Brain microvascular endothelial cell (primary cell): ENCODE measurements at places on chromosomes 4 and X.

DNA sequence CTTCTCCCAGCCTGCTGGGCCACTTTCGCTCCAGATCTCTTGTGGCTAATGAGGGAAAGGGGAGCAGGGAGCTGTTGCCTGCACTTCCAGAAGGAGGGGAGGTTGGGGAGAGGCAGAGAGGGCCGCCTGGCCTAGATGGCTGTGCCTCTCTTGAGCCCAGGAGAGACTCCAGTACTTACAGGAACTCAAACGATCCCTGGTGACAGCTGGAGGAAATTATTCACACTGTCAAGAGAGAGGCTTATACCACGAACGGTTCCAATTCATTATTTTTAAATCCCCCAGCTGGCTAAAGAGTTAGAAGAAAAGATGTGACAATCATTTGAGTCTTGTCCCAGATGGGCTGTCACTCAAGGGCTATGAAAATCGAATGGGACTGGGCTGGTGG lies 96.1 kb downstream of the PHKA2 start:
- DNase-seq, result no peak

- DNase-seq, result peak; percentile 40
Measured at GRCh38 chrX:55758033-55758432, 40.5 kb downstream of the RRAGB start.

- no peak for DNase-seq
Measured at GRCh38 chr4:138975225-138975624, 40.4 kb upstream of the NOCT start.

GRCh38 chr4:13907255-13907751 lies 279.8 kb upstream of the BOD1L1 start:
- peak; percentile 97 for DNase-seq

DNA sequence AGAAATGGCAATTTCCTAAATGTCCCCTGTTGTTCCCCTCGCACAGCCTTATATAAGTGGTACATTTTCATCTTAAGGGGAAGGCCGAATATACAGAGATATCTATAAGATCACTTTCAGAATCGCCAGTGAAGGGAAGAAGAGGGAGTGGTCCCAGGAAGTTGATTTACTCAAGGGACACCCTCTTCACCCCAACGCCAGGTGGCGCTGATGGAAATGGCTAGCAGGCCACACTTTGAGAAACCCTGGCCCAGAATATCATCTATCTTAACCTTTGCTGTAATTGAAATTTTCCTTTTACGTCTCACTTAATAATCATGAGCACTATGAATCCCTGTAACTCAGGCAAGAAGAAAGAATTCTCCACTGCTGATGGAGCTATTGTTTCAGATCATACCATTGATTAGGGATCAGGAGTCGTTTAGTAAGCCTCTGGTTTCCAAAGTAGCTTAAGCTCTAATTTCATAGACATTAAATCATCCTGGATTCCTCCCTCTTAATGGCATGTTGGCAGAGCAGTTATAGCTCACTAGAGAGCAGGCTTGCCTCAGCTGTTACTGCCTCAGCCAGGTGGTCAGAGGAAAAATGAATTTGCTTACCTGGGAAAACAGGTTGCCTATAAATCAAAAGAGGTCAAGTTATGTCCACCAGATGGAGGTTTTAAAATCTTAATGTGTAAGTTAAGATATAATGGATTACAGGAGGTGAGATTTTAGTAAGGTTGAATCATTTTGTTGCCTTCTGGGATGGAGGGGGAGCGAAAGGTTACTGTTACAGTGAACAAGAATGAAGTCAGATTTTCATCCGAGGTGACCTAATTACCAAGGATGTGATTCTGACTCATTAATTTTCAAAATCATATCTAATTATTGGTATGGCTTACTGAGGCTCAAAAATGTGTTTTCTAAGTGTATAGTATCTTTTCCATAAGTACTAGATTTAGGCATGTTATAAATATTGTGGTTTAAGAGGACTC lies 941.2 kb upstream of the TENM3 start:
- DNase-seq, result peak; percentile 11

DNA sequence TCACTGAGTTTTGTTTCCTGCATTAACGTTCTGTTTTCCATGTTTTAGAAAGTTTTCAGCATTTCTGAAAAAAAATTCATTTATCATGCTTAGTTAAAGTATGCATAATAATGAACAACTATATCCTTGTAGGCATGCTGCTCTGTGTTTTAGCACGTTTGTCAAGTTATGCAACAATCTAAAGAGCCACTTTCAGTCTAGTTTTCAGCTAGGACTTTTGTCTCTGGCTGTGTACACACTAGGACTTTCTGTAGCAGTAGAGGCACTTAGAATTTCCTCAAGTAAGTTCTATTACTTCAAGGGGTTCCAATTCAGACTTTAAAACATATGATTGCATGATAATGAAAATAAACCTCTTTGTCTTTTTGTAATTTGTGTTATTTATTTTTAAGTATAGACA lies 12.4 kb downstream of the DCAF8L1 start:
- no peak for DNase-seq

DNA sequence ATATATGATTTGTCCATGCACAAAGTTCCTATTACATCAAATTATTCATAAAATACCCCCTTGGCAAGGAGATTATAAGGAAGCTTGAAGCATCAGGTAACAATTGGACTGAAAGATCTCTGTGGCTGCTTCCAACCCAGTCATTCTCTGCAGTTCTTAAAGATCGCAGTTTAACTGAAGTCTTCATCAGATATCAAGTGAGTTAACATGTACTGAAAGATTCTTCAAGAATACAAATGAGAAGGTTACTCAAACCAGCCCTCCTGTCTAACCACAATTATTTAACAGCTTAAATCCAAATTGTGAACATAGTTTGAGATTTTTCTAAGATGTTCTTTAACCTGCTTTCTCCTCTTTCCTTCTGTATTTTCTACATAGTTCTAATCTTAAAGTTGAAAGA lies 56.1 kb downstream of the SLC10A7 start:
- DNase-seq, result no peak

DNA sequence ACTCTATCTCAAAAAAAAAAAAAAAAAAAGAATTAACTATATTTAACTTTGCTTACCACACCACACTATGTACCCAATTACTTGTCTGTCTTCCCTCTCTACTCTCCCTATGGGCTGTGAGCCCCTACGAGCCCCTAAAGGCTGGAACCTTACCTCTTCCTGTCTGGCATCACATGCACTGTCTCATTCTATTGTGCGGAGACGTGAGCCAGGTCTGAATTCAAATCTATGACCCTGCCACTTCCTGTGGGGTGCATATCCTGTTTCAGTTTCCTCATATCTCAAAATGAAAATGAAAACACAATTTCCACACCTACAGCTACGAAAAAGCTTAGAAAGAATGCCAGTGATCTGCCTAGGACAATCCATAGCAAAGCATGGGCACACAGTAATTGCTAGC lies 42.9 kb upstream of the HS3ST1 start:
- DNase-seq, result no peak

GRCh38 chr4:26191353-26191752 lies 129.5 kb upstream of the RBPJ start:
- no peak for DNase-seq

- peak; percentile 32 for DNase-seq
Measured at GRCh38 chrX:100994352-100995281, 25.1 kb downstream of the ARL13A start.

- DNase-seq, result no peak
Measured at GRCh38 chr4:15163284-15163645, 161.0 kb downstream of the CPEB2 start.

GRCh38 chrX:129984111-129984958 lies 1.9 kb downstream of the BCORL1 start:
- no peak for DNase-seq

- DNase-seq, result no peak
Measured at GRCh38 chr4:4349867-4350266, 37.0 kb upstream of the NSG1 start.

GRCh38 chr4:87732033-87732765 lies 67.2 kb upstream of the IBSP start:
- DNase-seq, result no peak

GRCh38 chrX:119468551-119469312 lies 488 bp downstream of the SLC25A5 start:
- peak; percentile 64 for DNase-seq

- peak; percentile 56 for DNase-seq
Measured at GRCh38 chrX:152632445-152633097, 5.1 kb upstream of the GABRQ start.

- DNase-seq, result no peak
Measured at GRCh38 chr4:113978105-113978504, 1.3 kb downstream of the ARSJ start.

DNA sequence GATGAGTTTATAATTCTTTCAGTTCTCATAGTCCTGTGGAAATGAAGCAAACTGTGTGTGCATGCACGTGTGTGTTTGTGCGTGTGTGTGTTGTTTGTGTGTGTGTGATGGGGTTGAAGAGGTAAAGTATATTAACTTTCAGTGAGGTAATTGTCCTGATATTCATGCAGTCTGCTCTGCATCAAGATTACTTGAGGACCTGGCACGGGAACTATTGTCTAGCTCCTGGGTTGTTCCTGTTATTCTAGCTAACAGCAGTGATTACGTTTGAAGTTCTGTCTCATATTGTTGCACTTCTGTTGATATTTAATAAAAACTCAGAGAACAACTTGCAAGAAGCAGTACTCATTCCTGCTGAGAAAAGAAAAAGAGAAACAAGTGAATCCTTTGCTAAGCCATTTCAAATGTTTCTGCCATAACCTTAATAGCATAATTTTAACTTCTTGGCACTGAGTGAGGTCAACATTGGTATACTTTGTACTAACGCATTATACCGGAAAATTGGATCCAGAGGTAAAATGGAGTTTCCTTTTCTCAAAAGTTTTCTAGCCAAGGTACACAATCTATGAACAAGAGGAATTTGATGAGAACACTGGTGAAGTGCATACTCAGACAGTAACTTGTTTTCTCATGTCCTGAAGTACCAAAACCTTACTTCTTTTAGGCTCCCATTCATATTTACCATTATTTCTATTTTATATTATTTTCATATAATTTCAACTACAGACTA lies 113.2 kb downstream of the SPCS3 start:
- DNase-seq, result peak; percentile 39

- no peak for DNase-seq
Measured at GRCh38 chr4:14700544-14700943, 301.7 kb upstream of the CPEB2 start.

GRCh38 chr4:55730280-55730931 lies 89.2 kb upstream of the EXOC1L start:
- DNase-seq, result no peak

GRCh38 chrX:13518126-13518525 lies 51.3 kb upstream of the EGFL6 start:
- DNase-seq, result no peak

GRCh38 chrX:74132280-74132679 lies 171.7 kb upstream of the ZCCHC13 start:
- no peak for DNase-seq

DNA sequence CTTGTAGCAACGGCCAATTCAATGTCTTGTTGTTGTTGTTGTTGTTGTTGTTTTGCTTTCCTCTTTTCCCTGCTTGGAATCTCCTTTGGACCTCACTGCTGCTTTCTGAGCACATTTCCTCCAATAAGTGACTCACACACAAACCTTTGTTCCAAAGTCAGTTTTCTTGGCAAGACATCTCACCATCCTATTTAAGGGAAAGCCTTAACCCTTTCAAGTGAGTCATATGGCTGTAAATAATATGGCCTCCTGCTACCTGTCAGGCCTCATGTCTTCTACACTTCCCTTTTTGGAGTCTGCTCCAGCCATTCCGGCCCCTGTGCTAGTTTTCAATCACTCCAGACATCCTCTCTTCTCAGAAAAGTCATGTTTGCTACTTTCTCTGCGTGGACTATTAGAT lies 79.5 kb upstream of the MAGEB10 start:
- DNase-seq, result peak; percentile 1

GRCh38 chrX:22134681-22135080 lies 102.6 kb downstream of the PHEX start:
- peak; percentile 70 for DNase-seq

DNA sequence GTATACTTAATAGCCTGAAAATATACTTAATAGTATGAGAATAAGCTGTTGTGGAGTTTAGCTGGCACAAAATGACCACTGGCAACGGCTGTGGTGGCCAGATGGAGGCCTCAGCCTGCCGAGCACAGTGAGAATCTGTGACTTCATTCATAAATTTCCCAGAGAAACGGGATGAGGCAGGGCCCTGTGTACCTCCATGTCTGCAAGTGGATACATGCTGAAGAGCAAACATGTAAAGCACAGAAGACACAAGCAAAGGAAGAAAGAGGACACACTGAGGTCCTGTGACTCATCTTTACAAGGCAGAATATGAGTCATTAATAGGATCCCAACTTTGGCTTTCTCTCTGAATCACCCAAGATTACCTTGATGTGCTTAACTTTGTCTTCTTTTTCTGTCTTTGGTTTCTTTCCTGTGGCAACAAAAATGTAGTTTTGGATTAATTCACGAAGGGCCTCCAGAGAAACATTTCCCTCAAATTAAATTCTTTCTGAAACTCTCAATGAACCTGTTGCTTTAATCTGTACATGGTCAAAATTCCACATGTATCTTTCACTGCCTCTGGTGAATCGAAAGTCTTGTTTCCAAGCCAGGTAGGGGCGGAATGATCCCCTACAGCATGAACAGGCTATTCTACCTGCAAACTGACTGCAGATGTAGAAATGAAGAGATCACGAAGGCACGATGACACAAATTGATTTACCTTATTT lies 56.4 kb downstream of the IRF2 start:
- DNase-seq, result peak; percentile 58

DNA sequence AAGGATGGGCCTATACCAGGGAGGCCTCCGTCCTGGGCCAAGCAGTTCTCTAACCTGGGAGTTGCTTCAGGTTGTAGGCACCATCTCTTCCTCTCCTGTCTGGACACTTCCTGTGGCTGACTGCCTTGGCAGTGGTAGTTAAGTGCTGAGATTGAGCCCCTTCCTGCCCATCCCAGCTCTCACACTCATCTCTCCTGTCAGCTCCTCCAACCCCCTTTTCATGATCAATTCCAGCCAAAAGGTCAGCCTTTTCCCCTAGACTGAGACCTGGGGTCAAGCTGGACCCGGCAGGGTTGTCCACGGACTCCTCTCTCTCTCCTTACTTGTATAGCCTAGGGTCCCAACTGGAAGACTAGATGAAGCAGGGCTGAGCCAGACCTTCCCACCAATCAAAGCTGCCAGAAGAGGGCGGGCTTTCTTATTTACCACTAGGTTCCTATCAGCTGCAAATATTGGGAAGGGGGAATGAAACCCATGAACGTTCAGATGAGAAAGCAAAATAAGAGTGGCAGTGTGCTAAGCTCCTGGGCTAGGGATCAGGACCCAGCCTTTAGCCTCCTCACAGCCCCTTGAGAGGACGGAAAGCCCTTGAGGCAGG lies 34.5 kb downstream of the KDM5C start:
- DNase-seq, result no peak

DNA sequence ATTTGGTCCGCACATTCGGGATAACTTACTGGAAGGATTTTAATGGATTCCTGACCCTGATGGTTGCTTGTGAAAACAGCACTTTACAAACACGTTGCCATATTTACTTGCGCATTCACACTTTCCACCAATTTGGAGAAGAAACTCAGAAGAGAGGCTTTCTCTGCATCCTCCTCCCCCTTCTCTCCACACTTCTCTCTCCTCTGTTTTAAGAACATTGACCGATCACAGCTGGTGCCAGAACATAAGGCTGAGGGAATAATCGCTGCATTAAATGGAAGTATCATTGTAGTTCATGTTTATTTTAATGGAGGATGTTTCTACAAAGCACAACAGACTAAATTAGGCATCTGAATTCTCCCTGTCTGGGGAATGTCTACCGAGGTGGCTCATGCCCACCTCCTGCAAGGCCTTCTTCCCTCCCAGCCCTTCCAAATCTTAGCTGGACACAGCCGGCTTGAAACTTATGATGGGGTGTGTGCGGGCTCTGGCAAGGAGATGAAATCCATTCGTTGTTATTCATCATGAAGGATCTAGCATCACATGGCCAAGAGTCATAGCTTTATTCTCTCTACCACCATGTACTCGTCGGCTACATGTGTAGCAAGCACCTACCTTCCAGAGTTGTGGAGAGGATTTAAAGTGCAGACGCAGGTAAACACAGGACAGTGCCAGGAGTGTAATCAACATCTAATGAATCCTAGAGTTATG lies 204.1 kb downstream of the LDB2 start:
- no peak for DNase-seq
